ENCODE measurements at places on chromosomes 3 and 15.

DNA sequence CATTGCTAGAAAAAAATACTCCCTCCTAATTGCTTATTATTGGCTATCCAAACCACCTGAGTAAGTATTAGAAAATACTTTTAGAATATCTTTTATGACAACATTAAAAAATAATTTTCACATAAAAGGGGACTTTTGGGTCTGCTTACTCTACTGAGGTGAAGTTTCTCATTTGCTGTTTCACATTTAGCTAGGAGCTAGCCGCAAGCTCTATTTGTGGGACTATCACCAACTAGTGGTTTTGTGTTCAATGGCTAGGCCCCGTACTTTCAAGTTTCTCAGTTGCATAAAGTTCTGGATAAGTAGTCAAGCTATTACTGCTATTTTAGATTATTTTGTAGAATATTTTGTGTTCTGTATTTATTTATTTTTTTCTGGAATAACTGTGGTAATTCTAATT lies 244.2 kb upstream of the SLITRK3 start:
- DNase-seq: no peak

- no peak for DNase-seq
Observed at GRCh38 chr15:99212406-99212805, 37.0 kb downstream of the TTC23 start.

DNA sequence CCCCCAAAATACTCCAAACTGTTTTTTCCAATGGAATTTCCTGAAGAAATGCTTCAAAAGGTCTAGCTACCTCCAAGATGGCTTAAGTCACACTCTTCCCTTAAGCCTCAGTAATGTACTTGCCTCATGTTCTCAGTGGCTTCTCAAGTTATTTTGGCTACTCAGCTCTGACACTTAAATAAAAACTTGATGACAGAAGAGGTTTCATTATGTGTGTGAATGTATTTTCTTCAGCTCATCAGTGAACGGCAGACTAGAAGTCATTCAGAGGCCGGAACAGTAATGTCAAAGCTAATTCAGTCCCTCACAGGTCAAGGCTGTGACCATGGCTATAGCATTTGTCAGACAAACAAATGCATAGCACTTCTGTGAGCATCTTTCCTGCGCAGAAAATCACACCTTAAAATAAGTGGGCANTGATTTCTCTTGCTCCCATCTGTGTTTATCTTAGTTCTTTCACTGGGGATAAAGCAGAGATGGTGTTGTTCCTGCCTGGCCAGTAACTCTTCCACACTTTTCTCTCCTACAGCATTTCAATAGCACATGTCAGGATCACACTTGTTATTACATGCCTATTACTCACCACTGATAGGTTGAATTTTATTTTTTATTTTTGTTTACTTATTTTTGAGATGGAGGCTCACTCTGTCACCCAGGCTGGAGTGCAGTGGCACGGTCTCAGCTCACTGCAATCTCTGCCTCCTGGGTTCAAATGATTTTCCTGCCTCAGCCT lies 68.5 kb upstream of the PLCL2 start:
- DNase-seq: no peak

DNA sequence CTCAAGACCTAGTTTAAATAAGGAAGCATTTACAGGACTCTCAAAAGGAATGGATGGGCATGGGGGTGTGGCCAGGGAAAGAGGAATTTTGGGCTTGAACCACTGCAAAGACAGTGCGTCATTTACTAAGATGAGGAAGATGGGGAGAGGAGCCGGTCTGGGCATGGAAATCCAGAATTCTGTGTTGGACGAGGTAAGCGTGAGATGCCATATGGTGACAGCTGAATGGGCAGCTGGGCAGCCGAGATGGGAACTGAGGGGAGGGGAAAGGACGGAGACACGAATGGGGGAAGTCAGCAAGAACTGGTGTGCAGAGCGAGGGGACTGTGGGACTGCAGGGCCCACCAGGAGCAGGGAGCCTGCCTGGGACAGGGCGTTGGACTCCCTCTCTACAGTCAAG lies 24.2 kb downstream of the TMEM44 start:
- no peak for DNase-seq

GRCh38 chr3:138366006-138366759 lies 17.8 kb downstream of the MRAS start:
- DNase-seq: no peak

- DNase-seq: peak; percentile 78
Observed at GRCh38 chr3:185152410-185153170, at the start of gene C3orf70. Gene C3orf70, minus strand, starts transcription at chr3:185153060. Its CDS starts 237 bp downstream, at chr3:185152823.

DNA sequence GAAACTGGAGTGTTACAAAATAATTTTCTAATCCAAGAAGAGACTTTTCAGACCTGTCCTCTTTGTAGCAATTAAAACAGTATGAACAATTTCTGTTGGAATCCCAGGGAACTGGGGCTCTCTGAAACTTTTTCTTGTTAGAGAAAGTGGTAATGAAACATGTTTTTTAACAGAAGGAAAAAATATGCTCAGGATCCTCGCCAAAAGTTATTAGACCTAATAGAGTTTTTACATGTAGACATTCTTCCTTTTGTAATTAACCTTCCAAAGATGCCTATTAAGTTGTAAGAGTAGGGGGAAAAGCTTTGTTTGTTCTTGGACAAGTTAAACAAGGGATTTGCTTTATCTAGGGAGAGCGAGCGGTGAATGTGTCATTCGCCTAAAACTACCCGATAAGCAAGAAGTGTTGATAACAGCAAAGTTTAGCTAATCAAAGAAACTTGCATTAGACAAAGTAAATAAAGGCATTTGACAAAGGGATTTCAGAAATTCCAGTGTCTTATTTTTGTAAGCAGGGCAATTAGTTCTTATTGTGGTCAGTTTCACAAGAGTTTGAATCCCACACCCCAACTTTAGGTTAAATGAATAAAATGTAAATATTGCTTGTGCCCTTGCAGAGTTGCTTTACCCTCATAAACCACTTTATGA lies 2.3 kb downstream of the RARB start:
- no peak for DNase-seq

DNA sequence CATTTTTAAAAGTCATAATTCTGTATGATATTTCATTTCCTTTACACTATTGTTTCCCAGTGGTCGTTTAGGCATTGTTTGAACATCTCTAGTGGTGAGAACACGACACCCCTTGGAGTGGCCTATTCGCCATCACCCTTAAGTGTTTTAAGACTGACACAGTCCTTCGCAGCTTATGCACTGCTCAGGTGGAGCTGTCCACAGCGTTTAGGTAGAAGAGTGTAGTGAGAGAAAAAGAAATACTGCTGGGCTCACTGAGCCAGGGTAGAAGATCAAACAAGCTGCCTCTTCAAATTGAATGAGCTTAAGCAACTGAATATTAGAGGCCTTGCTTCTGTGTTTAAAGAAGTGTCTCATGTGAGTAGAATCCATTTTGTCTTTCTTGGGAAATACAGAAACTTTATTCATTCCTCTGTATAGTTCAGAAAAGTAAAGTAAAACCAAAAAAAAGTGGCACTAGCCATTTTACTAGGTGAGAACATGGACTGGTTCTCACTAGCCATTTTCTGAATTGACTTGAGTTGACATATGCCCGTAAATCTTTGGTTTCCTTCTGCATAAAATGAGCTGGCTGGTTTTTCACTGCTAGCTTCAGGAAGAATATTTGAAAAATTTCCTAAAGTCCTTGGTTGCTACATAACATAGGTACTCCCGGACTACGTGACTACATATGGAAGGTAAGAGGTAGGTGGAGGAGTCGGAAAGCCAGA lies 155.9 kb downstream of the P3H2 start:
- no peak for DNase-seq

DNA sequence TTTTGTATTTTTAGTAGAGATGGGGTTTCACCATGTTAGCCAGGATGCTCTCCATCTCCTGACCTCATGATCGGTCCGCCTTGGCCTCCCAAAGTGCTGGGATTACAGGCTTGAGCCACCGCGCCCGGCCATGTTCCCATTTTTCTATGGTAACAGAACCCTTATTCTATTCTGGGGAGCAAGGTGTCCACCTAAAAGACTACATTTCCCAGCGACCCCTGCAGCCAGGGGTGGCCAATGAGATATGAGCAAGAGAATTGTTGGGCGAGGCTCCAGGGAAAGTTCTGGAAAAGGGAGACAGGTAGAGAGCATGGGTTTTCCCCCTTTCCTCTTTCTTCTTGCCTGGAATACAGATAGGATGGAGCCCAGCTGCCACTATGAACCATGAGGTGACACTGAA lies 96.9 kb downstream of the LINGO1 start:
- DNase-seq: no peak

DNA sequence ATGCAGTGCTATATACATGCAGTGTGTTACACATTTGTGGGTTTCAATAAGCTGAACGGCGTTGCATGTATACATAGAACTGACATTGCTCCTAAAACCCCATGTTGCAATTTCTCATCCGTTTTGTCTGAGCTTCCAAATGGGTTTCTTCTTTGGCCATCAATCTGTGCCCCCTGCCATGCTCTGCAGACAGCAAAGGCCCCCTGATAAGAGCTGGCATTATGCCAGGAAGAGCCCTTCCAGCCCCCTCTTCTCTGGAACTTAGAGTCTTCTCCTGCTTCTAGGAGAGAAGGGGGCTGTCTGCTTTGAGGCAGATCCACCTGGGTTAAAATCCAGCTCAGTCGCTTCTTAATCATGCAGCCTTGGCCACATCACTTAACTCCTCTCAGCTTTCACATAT lies 254.0 kb downstream of the SLCO3A1 start:
- no peak for DNase-seq

DNA sequence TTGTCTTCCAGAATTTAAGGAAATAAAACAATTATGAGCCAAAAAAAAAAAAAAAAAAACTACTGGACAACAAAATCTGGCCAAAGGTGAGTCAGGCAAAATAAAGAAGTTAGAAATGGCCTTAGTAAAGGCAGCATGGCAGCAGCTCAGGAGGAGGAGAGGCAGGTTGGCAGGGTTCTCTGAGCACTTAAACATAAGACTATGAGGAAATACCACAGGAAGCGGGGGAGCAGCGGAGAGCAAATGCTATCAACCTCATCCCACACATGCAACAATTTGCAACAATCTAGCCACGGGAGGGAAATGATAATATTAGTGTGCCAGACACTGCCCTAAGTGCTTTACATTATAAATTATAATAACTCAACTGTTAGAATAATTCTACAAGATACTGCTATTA lies 247.3 kb upstream of the NSMCE3 start:
- DNase-seq: no peak

- no peak for DNase-seq
Observed at GRCh38 chr15:75097939-75098338, 74.5 kb downstream of the PPCDC start.

GRCh38 chr3:13214847-13215472 lies 141.7 kb upstream of the IQSEC1 start:
- DNase-seq: no peak

DNA sequence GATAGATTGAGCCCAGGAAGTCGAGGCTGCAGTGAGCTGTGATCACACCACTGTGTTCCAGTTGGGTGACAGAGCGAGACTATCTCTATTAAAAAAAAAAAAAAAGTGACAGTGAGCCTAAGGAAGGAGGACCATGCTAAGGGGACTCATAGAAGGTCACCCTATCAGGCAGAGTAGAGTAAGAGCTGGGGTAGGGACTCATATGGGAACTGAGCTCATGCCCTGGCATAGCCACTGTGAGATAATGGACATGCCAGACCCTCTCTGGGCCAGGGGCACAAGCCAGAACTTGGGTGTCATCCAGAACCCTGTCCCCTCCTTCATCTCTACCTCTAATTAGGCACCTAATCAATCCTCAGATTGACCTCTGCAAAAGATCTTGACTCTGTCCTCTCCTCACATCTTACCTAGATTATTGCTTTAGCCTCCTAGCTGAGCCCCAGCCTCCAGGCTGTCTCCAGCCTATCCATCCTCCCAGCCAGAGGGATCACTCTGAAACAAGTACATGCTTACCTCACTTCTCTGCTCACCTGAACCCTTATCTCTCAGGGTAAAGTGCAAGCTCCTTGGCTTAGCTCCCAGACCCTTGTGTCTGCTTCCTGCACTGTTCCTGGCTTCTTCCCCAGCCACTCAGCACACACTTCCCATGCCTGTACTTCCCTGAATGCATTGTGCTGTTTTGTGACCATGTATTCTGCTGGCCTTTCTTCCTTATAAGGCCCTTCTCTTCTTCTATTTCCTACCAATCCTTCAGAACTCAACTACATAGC lies 76.4 kb downstream of the DAPK2 start:
- DNase-seq: no peak

GRCh38 chr15:89123181-89123525 lies 34.9 kb downstream of the ABHD2 start:
- DNase-seq: no peak

GRCh38 chr3:66609660-66610561 lies 109.1 kb upstream of the LRIG1 start:
- no peak for DNase-seq

GRCh38 chr3:152328841-152329240 lies 60.1 kb downstream of the MBNL1 start:
- DNase-seq: no peak

GRCh38 chr3:14847613-14848541 lies 29.1 kb downstream of the FGD5 start:
- DNase-seq: peak; percentile 84

Measured in cardiac septum (tissue), 1 donor.